ENCODE measurements at places on chromosomes 5 and 9. TPM values are rescaled to one million over a fixed set of nuclear protein-coding genes. Genes with fewer than 3 reads are reported as not detected.

GRCh38 chr5:36899860-36900259 is 23.3 kb downstream of the NIPBL start:
- no peak for DNase-seq

DNA sequence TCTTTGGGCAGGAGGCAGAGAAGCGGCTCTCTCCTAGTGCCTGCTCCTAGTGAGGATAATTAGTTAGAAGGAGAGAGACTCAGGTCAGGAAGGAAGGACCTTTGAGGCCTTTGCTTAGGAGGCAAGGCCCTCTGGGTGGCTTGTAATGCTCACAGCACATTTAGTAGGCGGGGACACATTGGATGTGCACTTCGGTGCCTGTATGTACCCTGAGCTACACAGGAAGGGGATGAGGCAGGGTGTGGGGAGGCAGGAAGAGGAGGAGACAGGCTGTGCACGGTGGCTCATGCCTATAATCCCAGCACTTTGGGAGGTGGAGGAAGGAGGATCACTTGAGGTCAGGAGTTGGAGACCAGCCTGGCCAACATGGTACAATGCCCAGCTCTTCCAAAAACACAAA is 7.2 kb upstream of the LCN2 start:
- DNase-seq = no peak

- DNase-seq = no peak
These were observed 3.1 kb downstream of the GTF3C4 start for GRCh38 chr9:132673355-132673754.

DNA sequence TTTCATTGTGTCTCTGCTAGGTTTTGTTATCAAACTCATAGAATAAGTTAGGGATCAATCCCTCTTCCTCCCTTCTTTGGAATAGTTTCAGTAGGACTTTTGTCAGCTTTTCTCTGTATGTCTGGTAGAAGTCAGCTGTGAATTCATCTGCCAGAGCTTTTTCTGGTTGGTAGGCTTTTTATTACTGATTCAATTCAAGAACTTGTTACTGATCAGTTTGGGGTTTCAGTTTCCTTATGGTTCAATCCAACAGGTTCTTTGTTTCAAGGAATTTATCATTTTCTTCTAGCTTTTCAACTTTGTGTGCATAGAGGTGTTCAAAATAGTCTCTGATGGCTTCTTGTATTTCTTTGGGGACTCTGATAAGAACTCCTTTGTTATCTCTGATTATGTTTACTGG is 221.7 kb downstream of the FGF10 start:
- no peak for DNase-seq

- DNase-seq = no peak
These were observed 35.2 kb downstream of the GOLPH3 start for GRCh38 chr5:32138839-32139493.

DNA sequence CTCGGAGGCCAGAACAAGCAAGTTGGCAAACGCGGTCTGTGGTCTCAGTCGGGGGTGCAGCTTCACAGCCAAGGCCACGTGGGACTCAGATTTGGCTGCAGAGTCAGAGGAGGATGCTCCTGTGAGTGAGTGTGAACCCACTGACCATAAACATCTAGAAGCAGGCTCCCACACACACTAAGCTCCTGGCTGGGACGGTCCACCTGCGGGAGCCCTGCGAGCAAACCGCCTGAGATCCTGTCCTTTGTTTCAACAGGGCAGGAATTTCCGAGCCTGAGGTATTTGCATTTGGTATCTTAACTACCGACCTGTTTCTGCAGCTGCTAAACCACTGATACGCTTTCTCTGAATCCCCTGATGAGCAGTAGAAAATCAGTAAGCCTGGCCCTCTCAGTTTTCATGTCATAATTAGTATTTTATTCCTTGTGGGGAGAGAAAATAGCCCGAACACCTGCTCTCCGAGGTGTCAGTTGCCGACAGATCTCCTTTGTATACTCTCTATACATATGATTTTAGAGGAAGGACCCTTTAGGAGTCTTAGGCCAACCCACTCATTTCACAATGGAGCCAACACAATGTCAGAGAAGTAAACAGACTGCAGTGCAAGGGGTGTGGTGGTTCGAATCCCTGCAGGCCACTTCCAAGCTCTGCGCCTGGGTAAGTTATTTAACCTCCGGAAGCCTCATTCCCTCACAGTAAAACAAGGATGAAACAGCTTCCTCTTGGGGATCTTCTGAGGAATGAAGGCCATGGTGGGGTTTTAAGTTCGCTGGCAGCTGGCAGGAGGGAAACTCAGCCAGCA is 40.9 kb upstream of the PWWP2A start:
- DNase-seq = no peak

- DNase-seq = no peak
These were observed 480.6 kb downstream of the NR2F1-AS1 start for GRCh38 chr5:93100428-93100827.

- DNase-seq = no peak
These were observed 743.9 kb downstream of the NR2F1-AS1 start for GRCh38 chr5:92836855-92837755.

GRCh38 chr5:143619040-143619439 is 192.9 kb upstream of the HMHB1 start:
- DNase-seq = no peak

DNA sequence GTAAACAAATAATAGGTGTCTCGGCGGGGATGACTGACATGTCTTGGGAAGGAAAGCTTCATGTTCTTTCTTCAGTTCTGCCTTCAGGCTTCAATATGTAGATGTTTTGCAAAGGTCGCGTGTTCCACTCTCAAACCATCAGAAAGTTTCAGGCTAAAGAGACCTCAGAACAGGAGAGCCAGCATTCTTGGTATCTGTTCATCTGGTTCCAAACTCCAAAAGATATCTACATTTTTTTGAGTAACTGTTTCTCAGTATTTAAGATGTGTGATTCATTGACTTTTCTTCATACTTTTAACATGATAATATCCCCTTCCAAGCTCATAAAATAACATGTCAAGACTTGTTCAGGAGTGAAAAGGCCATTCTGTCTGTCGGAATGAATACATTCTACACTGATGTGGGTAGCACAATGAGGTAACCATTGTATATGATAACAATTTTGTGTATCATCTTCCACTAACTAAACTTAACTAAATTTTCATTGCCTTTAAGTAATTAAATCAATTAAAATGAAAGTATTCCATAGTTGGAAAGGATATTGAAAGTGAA is 183.6 kb downstream of the CFAP90 start:
- DNase-seq = no peak

DNA sequence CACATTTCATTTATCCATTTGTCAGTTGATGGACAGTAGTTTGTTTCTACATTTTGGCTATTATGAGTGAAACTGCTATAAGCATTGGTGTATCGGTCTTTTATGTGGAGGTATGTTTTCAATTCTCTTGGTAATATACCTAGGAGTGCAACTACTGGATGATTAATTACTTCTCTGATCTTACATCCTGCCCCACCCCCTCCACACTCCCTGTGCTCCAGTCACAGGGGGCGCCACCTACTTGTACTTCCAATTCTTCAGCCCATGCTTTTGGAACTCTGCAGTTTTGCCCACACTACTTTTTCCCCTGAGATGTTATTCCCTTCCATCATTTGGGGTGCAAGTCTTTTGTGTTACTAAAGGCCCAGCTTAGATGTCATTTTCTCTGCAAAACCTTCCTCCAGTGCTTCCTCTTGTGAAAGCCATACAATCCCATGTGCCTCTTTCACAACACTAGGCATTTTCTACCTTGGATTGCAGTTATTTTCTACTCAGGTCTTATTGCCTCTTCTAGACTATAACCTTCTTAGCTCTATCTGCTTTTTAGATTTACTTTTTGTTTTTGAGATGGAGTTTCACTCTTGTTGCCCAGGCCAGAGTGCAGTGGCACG is 42.1 kb downstream of the SEC61B start:
- no peak for DNase-seq

DNA sequence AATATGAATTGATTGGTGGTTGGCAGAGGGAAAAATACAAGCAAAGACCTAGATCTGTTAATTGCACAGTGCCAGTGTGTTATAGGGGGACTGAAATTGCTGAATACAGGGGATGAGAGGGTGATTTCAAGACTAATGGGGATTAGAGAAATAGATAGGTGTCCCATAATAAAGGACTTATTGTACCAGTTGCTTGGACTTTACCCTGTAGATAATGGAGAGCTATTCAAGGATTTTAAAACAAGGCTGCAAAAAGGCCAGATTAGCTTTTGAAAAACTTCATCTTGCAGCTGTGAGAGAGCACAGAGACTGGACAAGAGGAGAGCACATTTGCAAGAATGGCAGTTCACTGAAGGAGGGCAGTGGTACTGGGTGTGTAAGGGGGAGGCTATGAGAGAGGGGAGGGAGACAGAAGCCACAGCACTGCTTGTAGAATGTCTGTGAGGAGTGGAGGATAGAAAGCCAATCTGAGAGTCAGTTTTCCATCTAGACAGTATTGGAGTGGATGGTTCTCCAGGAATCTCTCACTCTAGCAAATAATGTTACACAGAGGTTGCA is 28.8 kb upstream of the SCAMP1 start:
- DNase-seq = no peak

GRCh38 chr5:159458217-159458711 is 128.0 kb upstream of the IL12B start:
- no peak for DNase-seq

GRCh38 chr5:88693071-88693932 is 189.7 kb downstream of the MEF2C start:
- DNase-seq = no peak

- no peak for DNase-seq
These were observed 101.0 kb downstream of the PIP5K1B start for GRCh38 chr9:68805890-68806517.

DNA sequence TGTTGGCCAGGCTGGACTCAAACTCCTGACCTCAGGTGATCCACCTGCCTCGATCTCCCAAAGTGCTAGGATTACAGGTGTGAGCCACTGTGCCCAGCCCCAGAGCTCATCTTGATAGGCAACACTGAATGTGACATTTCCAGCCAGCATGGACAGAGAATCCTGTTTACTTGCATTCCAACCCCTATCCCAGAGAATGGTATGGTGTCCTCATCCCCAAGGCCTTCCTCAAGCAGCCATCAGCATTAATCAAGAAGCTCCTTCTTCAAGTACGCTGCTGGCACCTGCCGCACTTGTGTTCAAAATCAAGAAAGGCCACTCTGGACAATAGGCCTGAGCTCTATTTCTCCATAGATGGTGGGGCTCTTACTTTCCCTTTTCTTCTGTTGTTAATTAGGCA is 40.2 kb downstream of the STARD4 start:
- DNase-seq = no peak

GRCh38 chr9:114771889-114772288 is 34.0 kb downstream of the TNFSF15 start:
- no peak for DNase-seq

DNA sequence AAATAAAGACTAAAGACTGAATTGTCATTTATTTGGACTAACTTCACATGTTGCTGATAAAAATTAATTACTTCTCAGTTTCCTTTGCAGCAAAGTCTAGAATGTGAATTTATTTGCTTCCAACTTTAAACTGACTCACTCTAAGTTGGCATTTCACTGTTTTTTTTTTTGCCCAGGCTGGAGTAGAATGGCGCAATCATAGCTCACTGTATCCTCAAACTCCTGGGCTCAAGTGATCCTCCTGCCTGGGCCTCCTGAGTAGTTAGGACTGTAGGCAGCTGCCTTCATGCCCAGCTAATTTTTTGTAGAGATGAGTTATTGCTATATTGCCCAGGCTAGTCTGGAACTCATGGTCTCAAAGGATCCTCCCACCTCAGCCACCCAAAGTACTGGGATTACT is 3.5 kb downstream of the CCNB1 start:
- DNase-seq = no peak

FAM221B gene
- total RNA-seq = not detected

CARTPT gene
- total RNA-seq = not detected

ACSL6 gene
- total RNA-seq = 2.7 TPM

ECSCR gene
- total RNA-seq = 20.9 TPM

MED27 gene
- 16.3 TPM for total RNA-seq

S1PR3 gene
- 26.8 TPM for total RNA-seq

SLC6A19 gene
- not detected for total RNA-seq
